Suppressor macrophage (primary cell): ENCODE measurements at places on chromosomes 16 and 17.

GRCh38 chr17:9666461-9667050 is 21.2 kb downstream of the USP43 start:
- no peak for DNase-seq

GRCh38 chr17:17751489-17752088 is 70.3 kb downstream of the RAI1 start:
- peak; percentile 19 for DNase-seq

DNA sequence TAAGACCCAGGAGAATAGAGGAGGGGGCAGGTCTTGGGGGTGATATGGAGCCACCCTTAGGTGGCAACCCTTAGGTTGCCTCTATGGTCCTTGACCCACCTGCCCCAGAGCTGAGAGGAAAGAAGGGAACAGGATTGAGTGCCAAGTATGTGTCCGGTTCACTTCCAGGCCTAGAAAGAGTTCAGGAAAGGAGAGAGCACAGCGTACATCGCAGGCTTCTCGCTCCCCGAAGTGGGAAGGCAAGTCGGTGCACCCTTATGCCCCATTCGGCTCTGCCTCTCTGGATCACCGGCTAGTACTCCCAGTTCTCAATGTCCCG is 631 bp downstream of the SP6 start:
- DNase-seq, result no peak

DNA sequence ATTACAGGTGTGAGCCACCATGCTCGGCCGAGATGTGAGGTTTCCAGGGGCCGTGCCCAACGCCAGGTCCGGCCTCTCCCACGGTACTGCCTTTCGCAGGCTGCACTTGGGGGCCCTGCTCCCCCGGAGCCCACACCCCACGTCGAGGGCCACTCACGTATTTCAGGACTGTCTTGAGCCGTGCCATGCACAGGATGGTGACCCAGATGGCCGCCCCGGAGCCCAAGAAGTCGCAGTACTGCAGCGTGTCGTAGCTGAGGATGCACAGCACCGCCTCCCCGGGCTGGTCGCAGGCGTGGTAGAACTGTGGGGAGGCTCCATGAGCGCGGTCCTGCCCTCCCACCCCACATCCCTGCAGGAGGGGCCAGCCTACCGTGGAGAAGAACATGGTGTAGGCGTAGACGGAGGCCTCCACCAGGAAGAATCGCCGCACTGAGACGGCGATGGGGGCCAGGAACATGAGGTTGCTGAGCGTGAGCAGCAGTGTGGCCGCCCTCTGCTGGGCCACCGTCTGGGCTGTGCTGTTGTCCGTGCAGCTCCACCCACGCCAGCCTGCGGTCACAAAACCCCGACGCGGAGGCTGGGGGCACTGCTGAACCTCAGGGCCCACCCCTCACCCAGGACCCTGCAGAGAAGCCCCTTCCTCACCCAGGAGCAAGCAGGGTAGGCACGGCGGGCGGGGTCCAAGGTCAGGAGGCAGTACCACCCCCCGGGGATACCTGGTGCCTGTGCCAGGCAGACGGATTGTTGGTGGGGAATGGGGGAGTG is 3.7 kb upstream of the MRPL28 start:
- DNase-seq, result no peak

- peak; percentile 7 for DNase-seq
Observed at GRCh38 chr16:74052016-74052415, 244.6 kb upstream of the PSMD7 start.

GRCh38 chr16:86491640-86492023 is 18.7 kb upstream of the FOXF1 start:
- no peak for DNase-seq

DNA sequence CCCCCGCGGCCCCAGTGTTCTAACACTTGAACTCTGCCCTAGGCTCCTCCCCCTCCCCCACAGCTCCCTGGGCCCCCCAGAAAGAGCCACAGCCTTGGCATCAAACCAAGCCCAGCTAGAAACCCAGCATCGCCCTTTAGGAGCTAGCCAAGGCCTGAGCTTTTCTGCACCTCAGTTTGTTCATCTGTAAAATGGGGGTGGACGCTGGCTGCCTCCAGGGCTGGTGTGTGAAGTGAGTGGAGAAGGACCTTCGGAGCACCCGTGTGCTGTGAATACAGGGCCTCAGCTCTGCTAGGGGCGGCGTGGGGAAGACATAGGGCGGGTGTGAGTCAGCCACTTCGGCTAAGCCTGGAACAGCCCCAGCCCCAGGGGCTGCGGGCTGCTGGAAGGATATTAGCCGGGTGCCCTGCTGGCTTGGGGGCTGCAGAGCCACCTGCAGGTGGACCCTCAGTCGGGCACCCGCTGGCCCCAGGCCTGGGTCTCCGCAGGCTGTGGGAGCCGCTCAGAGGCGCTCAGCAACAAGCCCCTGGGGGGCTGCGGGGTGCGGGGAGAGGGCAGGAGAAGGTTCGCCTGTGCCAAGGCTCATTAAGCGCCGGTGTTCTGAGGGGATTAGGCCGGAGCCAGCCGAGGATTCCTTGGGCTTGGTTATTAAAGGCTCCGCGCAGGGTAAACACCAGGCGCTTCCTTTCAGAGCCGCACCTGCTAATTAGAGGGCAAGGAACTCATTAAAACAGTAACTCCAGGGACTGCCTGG is 217.0 kb upstream of the CIBAR2 start:
- no peak for DNase-seq
